Dermis microvascular lymphatic vessel endothelial cell (primary cell): ENCODE measurements at places on chromosomes 11 and 22. TPM values are rescaled to one million over a fixed set of nuclear protein-coding genes. Genes with fewer than 3 reads are reported as not detected.

Gene TP53I11
- total RNA-seq = 10.0 and 28.8 TPM in 2 replicates

Gene DGAT2
- total RNA-seq = 1.3 TPM in 2 replicates

Gene KIF18A
- 3.2 and 8.7 TPM in 2 replicates for total RNA-seq

Gene CHRM4
- total RNA-seq = under 0.01 and 0.25 TPM in 2 replicates

Gene EHF
- not detected in 2 replicates for total RNA-seq

Gene KCNJ5
- not detected in 2 replicates for total RNA-seq

Gene MAP4K2
- total RNA-seq = 34.4 and 50.7 TPM in 2 replicates

Gene IL10RA
- total RNA-seq = 0.25 TPM in 1 of 2 replicates, not detected in the other

Gene VPREB1
- total RNA-seq = not detected in 2 replicates

Gene MRPL23
- total RNA-seq = 48.3 and 94.5 TPM in 2 replicates

Gene FERMT3
- 5.4 and 15.7 TPM in 2 replicates for total RNA-seq

Gene TCN2
- total RNA-seq = 18.2 and 29.5 TPM in 2 replicates

Gene CRYBB1
- 0.13 and 0.51 TPM in 2 replicates for total RNA-seq

Gene OR8B8
- not detected in 2 replicates for total RNA-seq

Gene EFCAB6
- 0.13 and 0.38 TPM in 2 replicates for total RNA-seq

Gene SRSF8
- 19.1 and 21.5 TPM in 2 replicates for total RNA-seq

Gene OR2AG1
- total RNA-seq = not detected in 2 replicates

Gene OR51S1
- not detected in 2 replicates for total RNA-seq

Gene PAX6
- total RNA-seq = not detected in 2 replicates

Gene LMO1
- not detected in 2 replicates for total RNA-seq

Gene MIAT
- total RNA-seq = 0.13 and 0.38 TPM in 2 replicates

Gene ALDH3B2
- not detected in 2 replicates for total RNA-seq

Gene RIBC2
- 0.25 and 0.39 TPM in 2 replicates for total RNA-seq

Gene TRIM21
- 25.9 and 29.1 TPM in 2 replicates for total RNA-seq

Gene RRM1
- 51.3 and 99.6 TPM in 2 replicates for total RNA-seq

Gene FIBIN
- not detected in 2 replicates for total RNA-seq

Gene RAB38
- total RNA-seq = 1.5 and 2.4 TPM in 2 replicates

Gene MYRF
- 0.25 and 0.26 TPM in 2 replicates for total RNA-seq

Gene OR52N4
- total RNA-seq = not detected in 2 replicates

Gene CARD18
- total RNA-seq = not detected in 2 replicates

Gene APOBEC3G
- total RNA-seq = 3.1 and 6.1 TPM in 2 replicates

Gene MYEOV
- under 0.01 and 0.39 TPM in 2 replicates for total RNA-seq

Gene MED15
- 21.3 and 29.5 TPM in 2 replicates for total RNA-seq

Gene SRRD
- total RNA-seq = 9.2 and 15.4 TPM in 2 replicates

Gene OR9G4
- total RNA-seq = not detected in 2 replicates

Gene MMP11
- total RNA-seq = 5.3 and 6.8 TPM in 2 replicates

Gene TMEM218
- total RNA-seq = 15.3 and 17.1 TPM in 2 replicates

Gene TMEM138
- total RNA-seq = 10.4 and 14.9 TPM in 2 replicates

Gene C11orf86
- not detected in 2 replicates for total RNA-seq

Gene GPR83
- total RNA-seq = under 0.01 TPM in 1 of 2 replicates, not detected in the other

Gene SLC7A4
- not detected in 2 replicates for total RNA-seq

Gene MAPK8IP2
- total RNA-seq = 0.13 and 0.25 TPM in 2 replicates

Gene MS4A15
- total RNA-seq = under 0.01 TPM in 1 of 2 replicates, not detected in the other

Gene ASRGL1
- 8.6 and 9.6 TPM in 2 replicates for total RNA-seq

Gene OR51B2
- total RNA-seq = not detected in 2 replicates

Gene FLRT1
- total RNA-seq = not detected in 2 replicates

Gene GGT5
- 8.5 and 9.2 TPM in 2 replicates for total RNA-seq

Gene H19
- total RNA-seq = 5.5 and 162 TPM in 2 replicates

Gene SCGB1A1
- total RNA-seq = not detected in 2 replicates

Gene KRTAP5-3
- not detected in 2 replicates for total RNA-seq
